ENCODE measurements at places on chromosomes 4 and X.

- no peak for DNase-seq
Measured at GRCh38 chr4:183872531-183872930, 32.6 kb upstream of the STOX2 start.

DNA sequence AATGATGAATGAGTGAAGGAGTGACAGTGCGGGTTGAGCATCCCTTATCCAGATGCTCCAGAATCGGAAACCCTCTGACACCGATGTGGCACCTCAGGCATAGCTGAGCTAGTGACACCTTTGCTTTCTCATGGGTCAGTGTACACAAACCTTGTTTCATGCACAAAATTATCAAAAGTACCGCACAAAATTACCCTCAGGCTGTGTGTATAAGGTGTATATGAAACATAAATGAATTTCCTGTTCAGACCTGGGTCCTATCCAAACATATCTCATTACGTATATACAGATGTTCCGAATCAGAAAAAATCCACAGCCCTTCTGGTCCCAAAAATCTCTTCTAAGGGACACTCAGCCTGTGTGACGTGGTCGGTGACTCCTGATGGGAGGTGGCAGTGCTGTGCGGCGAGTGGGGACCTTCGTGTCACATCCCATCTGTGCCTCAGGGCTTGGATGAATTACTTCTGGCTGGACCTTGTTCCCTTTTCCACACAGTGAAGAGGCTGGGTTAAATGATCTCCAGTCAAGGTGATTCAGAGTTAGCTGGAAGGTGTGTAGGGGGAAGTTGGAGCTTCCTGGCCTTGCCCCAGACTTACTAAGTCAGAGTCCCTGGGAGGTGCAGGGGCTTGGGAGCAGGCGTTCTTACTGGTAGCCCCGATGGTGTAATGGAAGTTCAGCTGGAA lies 18.8 kb downstream of the RGS12 start:
- no peak for DNase-seq

- no peak for DNase-seq
Measured at GRCh38 chr4:52728691-52729240, 22.5 kb downstream of the ERVMER34-1 start.

DNA sequence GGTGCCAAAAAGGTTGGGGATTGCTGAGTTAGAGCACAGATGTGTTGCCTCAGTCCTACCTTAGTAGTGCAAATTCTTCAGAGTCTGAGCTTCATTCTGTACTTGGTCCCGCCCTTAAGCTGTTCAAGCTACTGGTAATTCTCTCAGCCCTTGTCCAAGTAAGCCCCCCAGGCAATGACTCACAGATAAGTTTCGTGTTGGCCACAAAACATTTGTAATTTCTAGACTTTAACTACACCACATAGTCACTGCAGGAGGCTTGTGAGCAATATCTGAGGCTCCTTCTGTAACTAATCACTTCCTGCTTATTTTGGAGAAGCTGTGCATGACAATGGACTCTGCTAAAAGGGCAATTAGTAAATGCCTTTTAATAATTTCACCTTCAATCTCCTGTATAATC lies 1420.5 kb downstream of the PCDH7 start:
- DNase-seq: no peak

DNA sequence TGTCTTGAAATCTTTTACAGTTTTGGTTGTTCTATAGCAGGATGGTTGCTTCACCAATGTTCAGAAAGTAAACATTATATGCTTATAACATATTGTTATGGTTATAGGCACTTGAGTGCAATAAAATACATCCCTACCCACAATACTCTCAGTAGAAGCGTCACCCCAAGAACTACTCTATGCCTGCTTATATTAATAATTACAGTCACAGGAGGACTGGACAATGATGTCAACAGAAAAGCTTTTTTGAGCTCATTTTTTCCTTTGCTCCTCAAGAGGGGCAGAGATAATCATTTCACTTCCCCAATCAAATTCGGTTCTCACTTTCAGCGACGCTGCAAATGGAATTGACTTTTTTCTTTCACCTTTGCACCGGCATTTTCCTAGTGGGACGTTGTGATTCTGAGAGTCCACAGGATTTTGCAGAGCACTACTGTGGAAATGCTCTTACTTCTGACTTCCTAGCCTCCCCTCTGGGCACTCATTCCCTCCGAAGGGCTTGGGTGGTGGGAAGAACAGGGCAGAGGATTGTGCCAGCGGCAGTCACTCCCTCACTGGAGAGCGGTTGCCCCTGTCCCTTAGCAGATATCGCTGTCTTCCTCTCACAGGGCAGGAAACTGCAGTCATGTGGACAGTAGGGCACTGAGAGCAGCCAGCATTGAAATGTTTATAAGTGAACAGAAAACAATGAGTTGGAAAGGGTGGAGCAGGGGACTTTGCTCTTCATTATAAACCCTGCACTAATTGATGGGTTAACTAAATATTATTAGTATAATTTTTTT lies 24.9 kb upstream of the SGMS2 start:
- DNase-seq: no peak

DNA sequence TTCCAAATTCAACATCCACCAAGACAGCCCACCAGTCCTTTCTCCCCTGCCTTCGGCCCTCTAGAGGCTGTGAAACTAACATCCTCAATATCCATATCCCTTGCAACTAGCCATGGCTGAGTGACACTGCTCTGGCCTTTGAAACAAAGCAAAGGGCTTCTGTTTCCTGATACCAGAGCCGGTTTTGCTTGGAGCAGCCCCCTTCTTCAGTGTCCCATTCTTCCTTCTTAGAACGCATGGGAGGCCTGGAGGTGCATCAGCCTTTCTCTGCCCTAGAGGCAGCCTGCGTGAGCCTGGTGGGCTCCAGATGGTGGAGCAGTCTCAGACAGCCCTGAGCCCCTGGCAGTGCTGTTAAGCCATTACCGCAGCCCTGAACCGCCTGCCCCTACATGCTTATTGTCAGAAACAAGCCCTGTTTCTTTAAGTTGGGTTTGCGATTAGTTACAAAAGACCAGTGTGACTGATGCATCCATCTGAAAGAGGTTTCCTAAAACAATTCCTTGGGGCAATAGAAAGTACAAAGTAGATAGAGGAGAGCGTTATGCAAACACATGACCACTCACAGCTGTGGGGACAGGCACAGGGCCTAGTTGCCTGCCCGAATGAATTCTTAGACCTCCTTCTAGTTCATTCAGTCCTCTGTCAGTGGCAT lies 74.1 kb downstream of the EVC start:
- DNase-seq: no peak

- peak; percentile 39 for DNase-seq
Measured at GRCh38 chr4:55396308-55397125, 760 bp downstream of the TMEM165 start.

DNA sequence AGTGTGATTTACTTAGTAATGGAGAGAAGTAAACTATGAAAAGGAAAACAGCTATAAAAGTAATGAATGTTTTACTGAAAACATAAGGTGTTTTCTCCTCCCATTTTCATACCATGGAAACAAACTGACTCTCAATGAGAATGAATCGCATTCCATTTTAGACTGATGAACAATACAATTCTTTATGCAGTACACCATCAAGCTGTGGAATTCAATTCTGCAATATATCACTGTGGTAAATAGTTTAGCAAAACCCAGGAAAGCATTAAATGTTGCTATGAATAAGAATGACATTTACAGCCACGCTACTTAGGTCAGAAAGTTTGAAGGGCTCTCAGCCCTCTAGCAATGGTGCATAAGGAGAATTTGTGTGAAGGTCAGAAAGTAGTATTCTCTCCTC lies 7.4 kb downstream of the DCAF8L2 start:
- no peak for DNase-seq

DNA sequence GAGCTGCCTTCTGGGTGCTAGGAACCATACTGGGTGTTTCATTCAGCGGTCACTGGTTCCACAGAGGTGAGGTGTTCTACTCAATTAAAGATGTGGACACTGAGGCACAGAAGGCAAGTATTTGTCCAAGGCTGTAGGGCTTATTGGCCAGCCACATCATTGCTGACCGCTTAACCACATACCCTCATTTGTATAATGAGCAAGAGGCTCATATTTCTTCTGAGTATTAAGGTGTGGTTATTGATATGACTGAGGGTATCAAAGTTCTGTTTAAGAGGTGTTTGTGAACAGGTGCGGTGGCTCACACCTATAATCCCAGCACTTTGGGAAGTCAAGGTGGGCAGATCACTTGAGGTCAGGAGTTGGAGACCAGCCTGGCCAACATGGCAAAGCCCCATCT lies 14.3 kb downstream of the RNF4 start:
- DNase-seq: no peak

DNA sequence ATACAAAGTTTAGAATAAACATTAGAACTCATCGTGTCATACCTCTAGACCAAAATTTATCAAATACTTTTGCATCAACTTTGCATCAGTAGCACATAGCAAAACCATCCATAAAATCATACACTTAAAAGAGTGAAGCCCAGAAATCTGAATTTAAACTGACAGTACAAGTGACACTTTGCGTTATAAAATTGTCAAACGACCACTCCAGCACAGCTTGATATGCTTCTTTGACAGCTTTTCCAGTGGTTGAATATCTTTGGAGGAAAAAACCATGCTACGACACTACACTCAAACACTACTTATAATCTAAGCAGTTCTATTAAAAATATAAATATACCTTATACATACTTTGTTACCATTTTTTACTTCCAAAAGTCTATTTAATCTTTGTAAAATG lies 1644.4 kb downstream of the STIM2 start:
- no peak for DNase-seq

GRCh38 chrX:81779701-81780100 lies 577.8 kb downstream of the SH3BGRL start:
- no peak for DNase-seq

DNA sequence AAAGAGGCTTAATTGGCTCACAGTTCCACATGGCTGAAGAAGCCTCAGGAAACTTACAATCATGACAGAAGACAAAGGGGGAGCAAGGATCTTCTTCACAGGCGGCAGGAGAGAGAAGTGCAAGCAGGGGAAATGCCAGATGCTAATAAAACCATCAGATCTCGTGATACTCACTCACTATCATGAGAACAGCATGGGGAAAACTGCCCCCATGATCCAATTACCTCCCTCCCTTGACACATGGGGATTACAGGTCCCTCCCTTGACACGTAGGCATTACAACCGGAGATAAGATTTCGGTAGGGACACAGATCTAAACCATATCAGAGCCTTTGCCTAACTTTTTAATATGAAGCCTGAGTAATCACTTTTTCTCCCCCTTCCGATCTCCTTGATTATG lies 43.7 kb upstream of the MAPK10 start:
- DNase-seq: no peak

DNA sequence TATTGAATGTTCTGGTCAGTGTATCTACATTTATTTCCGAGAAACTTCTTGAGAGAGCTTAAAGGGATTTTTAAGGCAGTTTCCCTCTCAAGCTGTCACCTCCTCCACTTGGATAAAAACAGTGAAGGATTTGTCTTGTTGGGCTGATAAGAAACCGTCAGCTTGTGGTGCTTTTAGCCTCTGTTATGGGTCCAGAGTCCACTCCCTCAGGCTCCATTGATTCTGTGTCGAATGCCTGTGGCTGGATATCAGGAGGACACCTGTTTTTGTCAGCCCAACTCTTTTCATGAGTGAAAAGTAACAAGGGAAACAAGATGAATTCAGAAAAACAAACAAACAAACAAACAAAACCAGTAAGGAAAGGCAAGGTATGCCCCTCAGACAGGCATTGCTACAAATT lies 12.4 kb downstream of the CLCN4 start:
- DNase-seq: no peak

- no peak for DNase-seq
Measured at GRCh38 chr4:119832776-119833175, 204.2 kb upstream of the PDE5A start.

DNA sequence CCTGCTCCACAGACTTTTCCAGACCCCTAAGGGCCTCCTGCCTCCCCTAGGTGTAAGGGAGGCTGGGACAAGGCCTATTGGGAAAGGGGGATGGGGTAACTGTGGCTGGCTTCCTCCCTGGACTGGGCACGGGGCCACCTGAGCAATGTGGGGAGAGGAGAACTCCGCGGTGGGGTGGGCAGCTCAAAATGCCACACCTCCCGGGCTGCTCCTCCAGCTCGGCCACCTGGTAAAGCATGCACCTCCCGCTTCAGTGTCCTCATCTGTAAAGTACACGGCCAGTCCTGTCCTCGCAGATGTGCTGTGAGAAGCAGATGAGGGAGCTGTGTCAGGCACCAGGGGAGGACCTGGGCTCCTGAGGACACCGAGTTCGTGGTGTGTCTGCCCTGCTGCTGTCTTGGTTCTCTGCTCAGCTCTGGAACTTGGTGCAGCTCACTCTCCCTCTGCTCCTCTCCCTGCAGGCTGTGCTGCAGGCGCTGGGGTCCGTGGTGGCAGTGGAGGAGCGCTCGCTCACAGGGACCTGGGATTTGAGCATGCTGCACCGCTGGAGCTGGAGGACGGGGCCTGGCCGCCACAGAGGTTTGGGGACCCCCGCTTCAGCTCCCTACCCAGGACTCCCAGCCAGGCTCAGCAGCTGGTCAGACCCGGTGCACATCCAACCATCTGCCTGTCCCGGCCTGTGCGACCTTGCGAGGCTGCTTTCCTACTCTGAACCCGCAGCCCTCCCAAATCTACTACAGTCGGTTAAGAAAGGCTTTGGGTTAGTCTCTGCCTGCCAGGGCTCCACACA lies 20.8 kb upstream of the MRFAP1 start:
- no peak for DNase-seq

- DNase-seq: no peak
Measured at GRCh38 chr4:151940926-151941617, 180.3 kb upstream of the GATB start.

- DNase-seq: no peak
Measured at GRCh38 chrX:44506678-44507077, 36.0 kb downstream of the FUNDC1 start.

GRCh38 chr4:107989162-107989536 lies 540 bp upstream of the HADH start:
- DNase-seq: no peak

GRCh38 chrX:133391111-133391510 lies 24.2 kb downstream of the GPC4 start:
- no peak for DNase-seq

DNA sequence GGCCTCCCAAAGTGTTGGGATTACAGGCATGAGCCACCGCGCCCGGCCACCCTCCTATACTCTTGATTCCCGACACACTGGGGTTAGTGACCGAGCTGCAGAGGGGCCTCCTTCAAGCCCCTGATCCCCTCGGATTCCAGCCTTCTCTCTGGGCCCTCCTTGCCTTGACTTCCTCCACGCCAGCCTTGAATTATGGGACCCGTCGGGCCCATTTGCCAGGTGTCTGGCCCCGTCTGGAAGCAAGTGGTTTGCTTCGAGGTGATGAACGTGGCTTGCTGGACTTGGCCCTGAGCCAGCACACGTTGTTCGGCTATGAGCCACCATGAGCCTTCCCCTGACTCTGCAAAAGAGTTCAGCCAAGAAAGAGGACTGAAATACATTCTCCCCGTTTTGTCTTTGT lies 37.4 kb upstream of the GRPEL1 start:
- DNase-seq: no peak

- no peak for DNase-seq
Measured at GRCh38 chrX:45830343-45830742, 629.7 kb upstream of the DIPK2B start.

- no peak for DNase-seq
Measured at GRCh38 chrX:40471965-40472648, 108.7 kb upstream of the ATP6AP2 start.

GRCh38 chr4:77600521-77601451 lies 4.8 kb upstream of the CXCL13 start:
- DNase-seq: peak; percentile 18
